ENCODE measurements at places on chromosomes 13 and 19. TPM values are rescaled to one million over a fixed set of nuclear protein-coding genes. Genes with fewer than 3 reads are reported as not detected.

Gene PCSK4
- total RNA-seq: 3.7 TPM

DNA sequence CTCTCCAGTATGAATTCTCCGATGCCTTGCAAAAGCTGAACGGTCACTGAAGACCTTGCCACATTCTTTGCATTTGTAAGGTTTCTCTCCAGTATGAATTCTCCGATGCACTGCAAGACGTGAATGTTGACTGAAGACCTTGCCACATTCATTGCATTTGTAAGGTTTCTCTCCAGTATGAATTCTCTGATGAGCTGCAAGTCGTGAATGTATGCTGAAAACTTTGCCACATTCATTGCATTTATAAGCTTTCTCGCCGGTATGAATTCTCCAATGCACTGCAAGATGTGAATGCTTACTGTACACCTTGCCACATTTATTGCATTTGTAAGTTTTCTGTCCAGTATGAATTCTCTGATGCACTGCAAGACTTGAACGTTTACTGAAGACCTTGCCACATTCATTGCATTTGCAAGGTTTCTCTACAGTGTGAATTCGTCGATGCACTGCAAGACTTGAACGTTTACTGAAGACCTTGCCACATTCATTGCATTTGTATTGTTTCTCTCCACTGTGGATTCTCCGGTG, 20.0 kb upstream of the ZNF841 start:
- no peak for DNase-seq

- DNase-seq: no peak
Measured at GRCh38 chr13:60976367-60976766, 439.3 kb downstream of the PCDH20 start.

- DNase-seq: no peak
Measured at GRCh38 chr13:113088691-113089020, 16.9 kb upstream of the F7 start.

DNA sequence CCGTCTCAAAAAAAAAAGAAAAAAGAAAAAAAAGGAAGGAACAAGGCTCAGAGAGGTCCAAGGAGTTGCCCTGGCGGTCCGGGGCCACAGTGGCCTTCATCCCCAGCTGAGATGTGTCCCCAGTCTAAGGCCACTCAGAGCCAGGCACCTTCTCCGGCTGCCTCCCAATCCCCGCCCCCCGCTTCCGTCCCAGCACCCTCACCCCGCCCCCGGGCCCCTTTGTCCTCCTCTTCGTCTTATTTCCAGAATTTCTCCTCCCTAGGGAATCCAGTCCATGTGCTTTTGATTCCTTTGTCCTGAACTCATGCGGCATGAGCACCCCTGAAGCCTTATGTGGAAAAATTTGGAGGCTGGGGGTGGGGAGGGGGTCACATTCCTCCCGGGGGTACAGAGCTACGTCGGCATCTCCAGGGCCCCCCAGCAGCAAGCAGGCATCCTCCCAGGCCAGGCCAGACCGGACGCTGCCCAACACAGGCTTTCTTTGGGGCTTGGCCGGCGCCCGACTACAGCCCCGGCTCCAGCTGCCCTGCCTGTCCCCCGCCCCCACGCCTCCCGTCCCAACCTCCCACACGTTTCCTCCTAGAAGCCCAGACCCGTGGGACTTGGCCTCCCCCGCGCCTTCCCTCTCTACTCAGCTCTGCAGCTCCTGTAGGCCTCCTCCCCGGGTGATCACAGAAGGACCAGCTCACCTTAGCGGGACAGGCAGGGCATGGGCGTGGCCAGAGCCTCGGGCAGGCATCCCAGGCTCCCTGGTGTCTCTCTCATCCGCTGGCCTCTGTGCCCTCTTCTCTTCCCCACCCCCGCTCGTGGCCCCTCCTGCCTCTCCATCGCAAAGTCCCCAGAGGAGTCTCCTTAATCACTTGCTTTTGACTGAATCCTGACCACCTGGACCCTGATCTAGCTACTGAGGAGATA, 17.8 kb upstream of the ADGRE5 start:
- no peak for DNase-seq

Gene ZNF610
- 1.5 TPM for total RNA-seq

DNA sequence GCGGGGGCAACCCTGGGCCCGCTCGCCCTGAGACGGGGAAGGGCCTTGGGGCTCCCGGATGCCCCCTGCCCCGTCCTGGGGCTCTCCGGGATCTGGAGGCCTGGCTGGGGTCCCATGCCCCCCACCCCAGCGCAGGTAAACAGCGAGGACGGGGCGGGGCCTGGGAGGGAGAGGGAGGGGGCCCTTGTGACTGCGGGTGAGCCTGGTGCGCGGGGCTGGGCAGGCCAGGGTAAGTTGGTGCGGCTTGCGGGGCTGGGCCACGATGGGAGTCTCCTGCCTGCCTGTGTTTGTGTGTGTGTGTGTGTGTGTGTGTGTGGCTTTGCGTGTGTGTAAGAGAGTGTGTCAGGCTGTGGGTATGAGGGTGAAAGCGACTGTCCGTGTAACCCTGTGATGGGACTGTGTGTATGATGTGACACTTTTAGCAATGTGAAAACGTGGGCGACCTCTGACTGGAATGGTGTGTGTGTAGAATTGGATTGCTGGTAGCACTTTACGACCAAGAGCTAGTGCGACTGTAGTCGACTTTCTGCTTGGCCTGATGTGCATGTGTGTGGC, 426 bp downstream of the KLC3 start:
- DNase-seq: no peak

DNA sequence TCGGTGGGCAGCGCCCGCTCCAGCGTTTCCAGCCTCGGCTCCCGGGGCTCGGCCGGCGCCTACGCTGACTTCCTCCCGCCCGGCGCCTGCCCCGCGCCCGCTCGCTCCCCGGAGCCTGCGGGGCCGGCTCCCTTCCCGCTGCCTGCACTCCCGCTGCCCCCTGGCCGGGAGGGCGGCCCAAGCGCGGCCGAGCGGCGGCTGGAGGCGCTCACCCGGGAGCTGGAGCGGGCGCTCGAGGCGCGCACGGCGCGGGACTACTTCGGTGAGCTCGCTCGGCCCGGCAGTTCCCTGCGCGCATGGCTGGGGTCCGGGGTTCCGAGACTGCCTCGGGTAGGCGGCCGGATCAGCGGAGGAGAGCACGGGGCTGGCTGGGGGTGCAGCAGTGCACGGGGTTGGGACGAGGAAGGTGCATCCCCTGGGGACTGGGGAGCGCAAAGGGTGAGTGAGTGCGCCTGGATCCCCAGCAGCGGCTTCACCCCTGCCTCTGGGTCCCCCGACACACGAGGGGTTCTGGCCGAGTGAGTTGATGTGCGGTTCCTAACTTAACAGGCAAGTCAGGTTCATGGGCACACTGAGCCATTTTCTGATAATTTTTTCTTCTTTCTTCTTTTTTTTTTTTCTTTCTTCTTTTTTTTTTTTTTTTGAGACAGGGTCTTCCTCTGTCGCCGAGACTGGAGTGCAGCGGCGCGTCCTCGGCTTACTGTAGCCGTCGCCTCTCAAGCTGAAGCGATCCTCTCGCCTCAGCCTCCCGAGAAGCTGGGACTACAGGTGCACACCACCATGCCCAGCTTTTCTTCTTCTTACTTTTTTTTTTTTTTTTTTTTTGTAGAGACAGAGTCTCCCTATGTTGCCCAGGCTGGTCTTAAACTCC, 1.1 kb downstream of the WTIP start:
- no peak for DNase-seq

Gene EFNB2
- total RNA-seq: 10.0 TPM

- DNase-seq: no peak
Measured at GRCh38 chr13:50410921-50411746, 395.9 kb downstream of the KCNRG start.

GRCh38 chr13:71577127-71577526, 289.9 kb downstream of the DACH1 start:
- DNase-seq: no peak

DNA sequence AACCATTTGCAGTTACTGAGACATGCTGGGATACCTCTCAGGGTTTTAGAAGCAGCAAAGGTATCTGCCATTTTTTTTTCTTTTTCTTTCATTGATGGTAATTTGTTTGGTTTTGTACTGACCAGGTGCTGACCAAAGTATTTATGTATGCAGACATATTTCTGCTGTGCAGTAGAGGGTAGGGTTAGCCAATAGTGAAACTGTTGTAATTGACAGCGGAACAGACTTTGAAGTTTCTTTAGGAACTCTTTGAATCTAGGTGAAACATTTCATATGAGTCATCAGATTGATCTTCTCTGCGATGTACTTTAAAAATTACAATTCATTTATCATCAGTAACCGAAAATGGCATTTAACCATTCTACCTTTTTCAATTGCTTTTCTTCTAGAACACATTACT, 63.0 kb downstream of the ITGBL1 start:
- DNase-seq: no peak

GRCh38 chr13:93289053-93289452, 62.4 kb downstream of the GPC6 start:
- no peak for DNase-seq

Measured in esophagus muscularis mucosa (tissue), 4 donors.